ENCODE measurements at places on chromosomes 4 and X. TPM values are rescaled to one million over a fixed set of nuclear protein-coding genes. Genes with fewer than 3 reads are reported as not detected.

- no peak for DNase-seq
Measured at GRCh38 chrX:19389227-19389845, 45.6 kb downstream of the PDHA1 start.

HELT gene
- not detected for total RNA-seq

DNA sequence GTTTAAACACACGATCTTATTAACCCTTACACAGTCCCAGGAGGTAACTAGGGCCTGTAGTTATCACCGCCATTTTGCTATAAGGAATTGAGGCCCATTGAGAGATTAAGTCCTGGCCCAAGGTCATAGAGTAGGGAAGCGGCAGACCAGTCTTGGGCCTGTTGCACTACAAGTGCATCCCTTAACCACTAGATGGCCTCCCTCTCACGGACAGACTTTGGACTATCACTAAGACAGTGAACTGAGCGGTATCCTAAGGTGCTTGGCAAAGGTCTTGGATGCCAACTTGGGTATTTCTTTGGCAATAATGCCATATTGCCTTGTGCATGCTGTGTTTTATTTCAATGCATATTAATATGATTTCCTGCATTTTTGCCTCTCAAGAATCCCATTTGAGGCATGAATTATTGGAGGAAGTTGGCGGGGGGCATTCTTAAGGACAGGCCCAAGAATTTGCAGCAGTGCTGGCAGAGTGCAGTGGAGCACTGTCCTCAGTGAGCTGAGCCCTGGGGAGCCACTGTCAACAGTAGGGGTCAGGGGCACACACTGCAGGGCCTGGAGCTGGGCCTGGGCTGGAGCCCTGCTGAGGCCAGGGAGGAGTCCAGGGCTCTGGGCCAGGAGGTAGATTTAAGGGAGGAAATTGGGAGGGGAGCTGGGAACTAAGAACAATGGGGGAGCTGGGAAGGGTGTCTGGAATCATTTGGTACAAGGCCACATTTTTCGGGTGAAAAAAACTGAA, 147.4 kb downstream of the SMIM20 start:
- DNase-seq = no peak

GRCh38 chr4:104571341-104571740, 76.6 kb upstream of the CXXC4 start:
- no peak for DNase-seq

CD38 gene
- 2.5 TPM for total RNA-seq

GPRASP1 gene
- total RNA-seq = 3.8 TPM

GRCh38 chrX:109345856-109346255, 136.0 kb downstream of the GUCY2F start:
- no peak for DNase-seq

GAGE12J gene
- total RNA-seq = not detected

GRCh38 chrX:10769195-10769594, 148.8 kb upstream of the MID1 start:
- DNase-seq = no peak

DNA sequence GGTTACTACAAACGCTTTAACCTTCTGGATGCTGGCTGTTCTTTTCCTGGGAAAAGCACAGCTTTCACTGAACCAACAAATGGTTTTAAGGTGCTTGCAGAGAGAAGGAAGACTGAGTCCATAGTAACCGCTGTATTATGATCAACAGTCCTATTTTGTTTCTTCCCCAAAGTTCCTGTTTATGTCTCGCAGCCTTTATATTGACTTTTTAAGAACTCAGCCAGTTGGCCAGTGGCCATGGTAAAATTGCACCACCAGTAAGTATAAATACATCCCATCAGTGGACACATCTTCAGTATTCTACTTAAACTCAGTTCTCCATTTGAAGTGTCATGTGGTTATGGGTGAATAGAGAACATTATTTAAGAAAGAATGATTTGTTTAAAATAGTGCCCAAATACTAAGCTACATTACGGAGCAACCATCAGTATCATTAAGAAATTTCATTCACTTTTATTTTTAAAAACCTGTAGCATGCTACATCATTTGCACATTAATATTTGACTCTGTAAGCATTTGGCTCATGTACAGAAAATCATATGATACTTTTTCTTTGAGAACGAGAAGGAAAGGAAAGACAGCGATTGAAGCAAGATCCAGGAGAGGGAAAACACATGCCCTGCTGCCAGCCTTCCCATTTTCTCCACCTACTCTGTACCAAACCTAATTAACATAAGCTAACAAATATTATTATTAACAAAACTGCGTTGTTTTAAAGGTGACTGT, 287.0 kb downstream of the ARHGAP24 start:
- DNase-seq = peak; percentile 63

GRCh38 chrX:77433001-77433400, 14.2 kb upstream of the FGF16 start:
- no peak for DNase-seq

GRCh38 chr4:169225812-169226211, 44.9 kb downstream of the SH3RF1 start:
- DNase-seq = no peak

GRCh38 chrX:13377550-13377934, 57.7 kb upstream of the ATXN3L start:
- DNase-seq = peak; percentile 30

CCNA2 gene
- total RNA-seq = 0.81 TPM

ZFP42 gene
- not detected for total RNA-seq

FAM9B gene
- not detected for total RNA-seq

BEND4 gene
- total RNA-seq = 0.05 TPM

DNA sequence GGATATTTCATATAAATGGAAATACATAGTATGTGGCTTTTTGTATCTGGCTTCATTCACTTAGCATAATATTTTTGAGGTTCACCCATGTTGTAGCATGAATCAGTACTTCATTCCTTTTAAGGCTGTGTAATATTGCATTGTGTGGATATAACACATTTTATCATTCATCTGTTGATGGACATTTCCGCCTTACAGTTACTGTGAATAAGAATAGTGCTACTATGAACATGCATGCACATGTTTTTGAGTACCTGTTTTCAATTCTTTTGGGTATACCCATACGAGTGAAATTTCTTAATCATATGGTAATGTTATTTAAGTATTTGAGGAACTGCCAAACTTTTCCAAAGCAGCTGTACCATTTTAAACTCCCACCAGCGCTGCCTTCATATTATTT, 539.6 kb upstream of the DIPK2B start:
- no peak for DNase-seq

DNA sequence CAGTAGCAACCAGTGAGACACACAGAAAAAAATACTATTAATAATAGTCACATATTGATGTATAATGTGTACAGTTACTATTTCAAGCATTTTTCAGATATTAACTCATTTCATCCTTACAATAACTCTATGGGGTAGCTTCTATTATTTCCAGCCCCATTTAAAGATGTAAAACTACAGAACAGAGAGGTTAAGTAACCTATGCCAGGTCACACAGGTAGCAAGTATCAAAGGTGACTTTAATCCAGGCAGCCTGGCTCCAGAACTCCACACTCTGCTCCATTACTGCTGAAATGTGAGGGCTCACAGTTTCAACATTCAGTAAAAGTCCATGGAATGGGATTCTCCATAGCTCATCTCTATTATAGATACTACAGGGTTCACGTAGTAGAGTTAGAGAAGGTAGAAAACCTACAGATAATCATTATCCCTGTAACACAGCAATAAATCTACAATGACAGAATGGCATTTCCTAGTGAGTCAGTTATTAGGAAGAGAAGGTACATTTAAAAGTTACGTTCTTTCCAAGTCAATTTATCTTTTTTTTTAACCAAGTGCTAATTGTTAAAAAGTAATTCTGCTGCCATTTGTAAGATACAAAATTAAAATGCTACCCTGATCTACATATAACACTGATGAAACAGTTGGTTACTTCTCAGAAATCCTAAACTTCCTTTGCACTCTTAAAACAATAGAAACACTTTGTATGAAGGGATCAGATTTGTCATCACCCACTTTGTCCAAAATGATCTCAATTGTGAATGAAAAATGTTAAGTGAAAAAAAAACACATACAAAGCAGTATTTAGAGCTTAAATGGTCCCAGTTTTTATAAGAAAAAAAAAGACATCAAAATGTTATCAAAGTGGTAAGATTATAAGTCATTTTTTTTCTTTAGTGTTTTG, 18.7 kb downstream of the RELL1 start:
- DNase-seq = no peak

DNA sequence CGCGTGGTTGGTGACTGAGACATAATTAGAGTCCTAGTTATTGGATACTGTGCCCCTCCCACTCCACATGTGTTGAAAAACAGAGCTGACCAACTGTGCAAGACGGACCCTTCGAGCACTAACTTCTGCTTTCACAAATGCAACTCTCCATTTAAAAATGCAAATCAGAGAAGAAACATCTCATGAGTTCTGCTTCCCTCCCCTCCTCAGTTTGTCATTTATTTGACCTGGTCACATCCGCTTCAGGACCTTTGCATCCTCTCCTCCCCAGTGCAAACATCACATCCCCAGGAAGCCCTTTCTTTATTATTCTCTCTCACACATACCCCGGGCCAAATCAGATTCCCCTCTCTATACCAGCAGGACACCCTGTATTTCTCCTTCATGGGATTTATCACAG, 38.1 kb upstream of the NOCT start:
- no peak for DNase-seq

TDO2 gene
- total RNA-seq = not detected

- no peak for DNase-seq
Measured at GRCh38 chr4:23023121-23023520, 330.4 kb downstream of the GBA3 start.

ACOX3 gene
- total RNA-seq = 22.5 TPM

MSX1 gene
- total RNA-seq = 3.9 TPM

FBXO8 gene
- 27.5 TPM for total RNA-seq

PRICKLE3 gene
- total RNA-seq = 12.7 TPM

GRCh38 chr4:123114084-123114914, 191.9 kb upstream of the NUDT6 start:
- peak; percentile 34 for DNase-seq

GRCh38 chr4:41406113-41406516, 131.8 kb upstream of the LIMCH1 start:
- no peak for DNase-seq

NIPAL1 gene
- total RNA-seq = 0.43 TPM

FGFRL1 gene
- 22.2 TPM for total RNA-seq

SPANXD gene
- not detected for total RNA-seq

DNA sequence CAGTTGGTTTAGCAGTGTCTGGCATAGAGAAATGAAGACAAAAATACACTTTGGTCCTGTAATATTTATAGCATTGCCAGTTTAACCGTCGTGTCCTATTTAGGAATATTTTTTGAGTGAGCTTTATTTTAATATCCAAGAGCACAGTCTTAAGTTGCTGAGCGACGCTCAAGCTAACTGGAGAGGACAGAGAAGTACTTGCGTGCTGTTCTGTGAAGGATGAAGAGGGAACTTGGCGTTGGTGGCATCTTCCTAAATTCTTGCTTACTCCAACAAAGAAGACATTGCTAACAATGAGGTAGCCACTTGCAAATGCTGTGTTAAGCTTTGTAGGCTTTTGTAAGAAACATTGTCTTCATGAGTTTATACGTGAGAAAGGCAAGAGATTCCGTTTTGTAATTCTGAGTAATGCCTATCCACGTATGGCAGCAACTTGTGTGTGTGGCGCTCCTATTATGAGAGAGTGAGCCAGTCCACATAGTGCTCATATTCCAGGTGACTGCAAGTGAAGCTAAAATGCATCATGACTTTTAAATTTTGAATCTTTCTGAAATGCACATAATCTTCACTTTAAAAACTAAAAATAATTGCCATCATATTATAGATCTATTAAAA, 50.6 kb downstream of the SYNPO2 start:
- no peak for DNase-seq

TCEAL5 gene
- total RNA-seq = 0.32 TPM

S100P gene
- total RNA-seq = not detected

GRCh38 chrX:96957718-96958117, 74.0 kb downstream of the RPA4 start:
- no peak for DNase-seq

DNA sequence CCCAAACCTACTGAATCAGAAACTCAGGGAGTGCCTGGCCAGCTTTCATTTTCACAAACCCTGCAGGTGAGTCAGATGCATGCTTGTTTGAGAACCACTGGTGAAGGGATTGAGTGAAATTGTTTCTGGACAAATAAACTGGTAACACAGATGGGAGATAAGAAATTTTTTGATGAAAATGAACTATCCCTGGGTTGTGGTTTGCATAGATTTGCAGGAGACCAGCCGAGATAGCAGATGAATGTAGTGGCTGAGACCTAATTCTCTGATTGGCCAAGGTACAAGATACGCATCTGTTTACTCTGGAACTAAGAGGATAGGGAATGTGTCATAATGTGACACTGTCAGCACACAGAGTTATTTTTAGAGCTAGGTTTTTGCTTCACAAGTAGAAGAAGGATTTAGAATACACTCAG, 117.8 kb upstream of the NOCT start:
- no peak for DNase-seq

GRCh38 chr4:155419266-155419665, 42.5 kb upstream of the MAP9 start:
- no peak for DNase-seq

DNA sequence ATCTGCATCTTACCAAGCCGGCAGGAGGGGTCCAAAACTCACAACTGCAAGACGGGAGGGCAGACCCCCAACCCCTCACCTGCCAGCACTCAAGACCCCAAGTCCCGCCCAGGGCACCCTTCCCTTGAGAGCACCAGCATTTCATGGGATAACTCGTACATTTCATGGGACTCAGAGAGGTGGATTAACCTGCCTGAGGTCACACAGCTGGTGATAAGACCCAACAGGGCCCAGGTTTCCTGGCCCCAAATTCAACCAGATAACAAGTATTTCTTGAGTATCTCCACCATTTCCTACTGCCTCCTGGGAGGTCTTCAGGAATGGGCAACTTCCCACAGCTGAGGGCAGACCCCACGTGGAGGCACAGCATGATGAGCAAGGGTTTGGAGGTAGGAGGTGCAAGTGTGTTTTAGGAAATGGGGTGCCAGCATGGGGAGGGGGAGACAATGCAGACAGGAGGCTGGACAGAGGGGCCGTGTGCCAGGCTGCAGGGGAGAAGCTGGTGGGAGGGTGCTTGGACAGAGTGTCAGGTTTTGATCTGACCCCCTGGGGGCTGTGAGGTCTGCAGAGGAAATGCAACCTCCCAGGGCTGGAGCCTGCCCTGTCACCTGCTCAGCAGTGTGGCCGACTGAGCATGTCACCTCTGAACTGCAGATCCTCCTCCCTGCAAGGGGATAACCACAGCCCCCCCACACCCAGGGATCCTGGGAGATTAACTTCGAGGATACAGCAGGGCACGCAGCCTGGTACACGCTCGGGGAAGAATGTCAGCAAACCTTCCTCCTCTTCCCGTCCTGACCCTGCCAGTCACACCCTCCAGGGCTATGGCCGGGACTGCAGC, 4.4 kb downstream of the ADRA2C start:
- no peak for DNase-seq

- DNase-seq = no peak
Measured at GRCh38 chr4:177574446-177574845, 132.2 kb upstream of the AGA start.

DNA sequence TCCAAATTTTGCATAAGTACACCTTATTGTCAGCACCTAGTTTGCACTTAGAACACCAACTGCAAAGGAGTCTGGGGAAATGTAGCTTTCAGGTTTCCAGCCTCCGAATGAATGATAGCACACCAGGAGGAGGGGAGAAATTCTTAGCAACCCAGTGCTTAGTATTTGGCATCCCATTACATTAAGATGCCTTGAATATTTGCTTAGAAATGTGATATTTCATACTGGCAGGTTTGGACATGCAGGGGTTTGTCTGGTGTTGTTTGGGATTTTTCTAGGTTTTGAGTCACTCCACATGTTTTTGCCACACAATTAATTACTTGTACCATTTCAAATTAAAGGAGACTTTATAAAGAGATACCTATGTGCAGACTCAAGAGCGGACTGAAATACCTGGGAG, 60.3 kb upstream of the CAMK2D start:
- no peak for DNase-seq

GRCh38 chr4:175252642-175253041, 334.5 kb downstream of the ADAM29 start:
- no peak for DNase-seq

Data from Right ventricle myocardium superior (tissue), 1 donor.